Skin of body (tissue), 3 donors: ENCODE measurements at places on chromosomes 6 and 20. TPM values are rescaled to one million over a fixed set of nuclear protein-coding genes. Genes with fewer than 3 reads are reported as not detected.

The RIPPLY2 gene
- total RNA-seq = not detected

The NKX2-4 gene
- total RNA-seq = not detected

The NHSL1 gene
- 21.6 TPM for total RNA-seq

The ZC3H12D gene
- total RNA-seq = 0.99 TPM

The HTR1B gene
- 0.10 TPM for total RNA-seq

The RHAG gene
- 5.8 TPM for total RNA-seq

The FOXF2 gene
- total RNA-seq = 0.59 TPM

The NRN1 gene
- total RNA-seq = 19.7 TPM

The HLA-DQA1 gene
- total RNA-seq = 3.2 TPM
